ENCODE measurements at places on chromosomes 4 and X.

DNA sequence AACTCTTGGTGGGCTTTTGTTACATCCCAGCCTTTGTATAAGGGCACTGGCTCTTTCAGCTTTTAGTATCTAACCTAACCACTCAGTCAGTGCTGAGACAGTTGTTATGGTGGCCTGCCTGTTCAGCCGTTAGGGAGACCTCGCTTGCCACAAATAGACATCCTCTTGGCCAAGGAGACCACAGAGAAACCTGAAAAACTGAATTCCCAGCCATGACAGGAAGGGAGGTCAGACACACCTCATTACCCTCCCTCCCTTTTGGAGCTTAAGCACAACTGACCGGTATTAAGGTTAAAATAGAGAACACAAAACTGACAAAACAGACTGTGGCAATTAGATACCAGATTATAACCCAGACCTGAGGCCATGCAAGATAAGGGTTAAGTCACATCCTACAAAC lies 1639.3 kb downstream of the RPA4 start:
- no peak for DNase-seq

DNA sequence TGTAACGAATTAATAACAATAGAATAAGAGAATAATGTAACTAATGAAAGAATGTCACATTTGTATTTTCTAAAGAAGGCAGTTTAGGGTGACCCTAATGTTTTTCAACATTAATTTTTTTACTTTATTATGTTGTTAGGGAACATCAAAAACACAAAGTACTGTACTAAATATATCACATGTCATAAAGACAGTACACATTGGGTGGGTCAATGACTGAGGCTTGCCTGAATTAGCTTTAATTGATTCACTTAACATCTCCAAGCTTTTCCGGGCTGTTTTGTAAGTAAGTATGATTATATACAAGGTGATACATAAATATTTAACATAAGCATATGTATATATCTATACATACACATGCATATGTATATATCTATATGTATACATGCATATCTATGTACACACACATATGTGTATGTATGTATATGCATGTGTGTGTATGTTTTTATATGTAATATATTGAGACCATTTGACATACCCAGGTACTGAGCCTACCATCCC lies 43.4 kb upstream of the KLF3 start:
- no peak for DNase-seq

GRCh38 chr4:180394312-180394711 lies 1848.9 kb upstream of the TENM3 start:
- DNase-seq, result no peak

DNA sequence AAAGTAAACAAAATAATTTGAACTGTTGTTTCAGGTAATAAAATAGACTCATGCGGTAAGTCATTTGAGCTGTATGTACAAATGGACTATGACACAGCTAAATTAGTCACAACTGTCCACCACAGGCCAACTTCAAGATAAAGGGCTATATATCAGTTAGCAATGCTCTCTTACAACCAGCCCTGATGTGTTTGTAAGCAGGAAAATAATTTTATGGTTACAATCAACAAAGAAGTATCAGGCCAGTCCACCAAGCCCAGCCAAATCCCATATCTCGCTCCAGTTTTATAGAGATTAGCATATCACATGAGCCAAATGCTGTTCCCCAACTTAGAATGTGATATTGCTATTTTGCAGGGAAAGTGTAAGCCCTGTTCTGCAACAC lies 511 bp upstream of the DUSP21 start:
- no peak for DNase-seq

GRCh38 chr4:110059556-110060191 lies 138.7 kb downstream of the ELOVL6 start:
- no peak for DNase-seq

GRCh38 chr4:144575181-144575580 lies 70.8 kb upstream of the HHIP start:
- no peak for DNase-seq

GRCh38 chrX:22118161-22118830 lies 86.2 kb downstream of the PHEX start:
- no peak for DNase-seq

DNA sequence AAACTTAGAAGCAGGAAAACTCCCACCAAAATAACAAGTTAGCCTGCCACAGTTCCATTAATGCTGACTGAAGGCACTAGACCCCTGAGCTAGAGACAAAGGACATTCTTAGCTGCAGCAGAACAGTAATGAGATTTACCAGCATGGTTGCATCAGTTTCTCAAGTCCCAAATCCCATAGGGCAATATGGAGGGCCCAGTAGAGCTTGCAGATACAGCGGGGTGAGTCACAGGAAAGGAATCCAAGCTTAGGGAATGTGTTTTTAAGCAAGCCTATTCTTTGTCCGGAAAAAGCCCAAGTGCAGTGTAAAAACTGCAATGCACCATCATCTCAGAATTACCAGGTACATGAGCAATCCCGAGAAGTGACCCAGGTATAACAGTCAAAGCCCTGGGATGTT lies 51.3 kb upstream of the EXOC1L start:
- DNase-seq, result no peak

GRCh38 chr4:183249854-183250253 lies 70.2 kb downstream of the CLDN22 start:
- DNase-seq, result no peak

DNA sequence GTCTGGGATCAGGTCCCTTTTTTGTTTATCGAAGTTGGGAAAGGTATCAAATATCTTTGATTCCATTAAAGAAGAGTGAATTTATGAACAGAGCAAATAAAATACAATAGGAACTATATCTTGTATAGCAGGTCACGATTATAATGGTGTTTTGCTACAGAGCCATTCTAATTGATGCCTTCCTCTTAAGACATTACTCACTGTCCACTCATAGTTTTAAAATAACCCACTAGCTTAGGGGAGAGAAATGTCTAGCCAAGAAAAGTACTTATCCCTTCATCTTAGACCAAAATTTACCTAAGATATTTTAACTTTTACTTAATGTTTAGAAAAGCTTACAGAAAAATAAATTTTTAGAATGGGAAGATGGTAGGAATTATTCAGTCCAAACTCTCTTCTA lies 112.0 kb upstream of the PABPC4L start:
- no peak for DNase-seq

GRCh38 chrX:118249146-118249545 lies 96.8 kb upstream of the WDR44 start:
- no peak for DNase-seq

DNA sequence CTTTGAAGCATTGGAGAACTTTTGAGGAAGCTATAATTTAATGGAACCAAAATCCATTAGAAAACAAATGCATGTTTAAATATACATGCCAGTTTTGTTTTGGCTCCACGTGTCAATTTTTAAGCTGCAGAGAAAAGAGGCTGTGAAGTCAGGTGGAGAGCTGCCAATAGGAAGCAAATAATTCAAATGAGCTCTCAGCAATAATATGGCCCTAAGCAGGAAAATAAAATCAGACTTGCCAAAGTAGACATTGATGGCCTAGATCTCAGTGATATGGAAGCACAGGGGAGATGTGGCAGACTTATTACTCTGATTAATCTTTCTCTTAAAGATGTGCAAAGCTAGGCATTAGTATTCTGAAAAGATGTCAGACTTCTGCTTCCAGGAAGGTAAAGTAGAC lies 769.8 kb upstream of the NDST4 start:
- DNase-seq, result no peak

DNA sequence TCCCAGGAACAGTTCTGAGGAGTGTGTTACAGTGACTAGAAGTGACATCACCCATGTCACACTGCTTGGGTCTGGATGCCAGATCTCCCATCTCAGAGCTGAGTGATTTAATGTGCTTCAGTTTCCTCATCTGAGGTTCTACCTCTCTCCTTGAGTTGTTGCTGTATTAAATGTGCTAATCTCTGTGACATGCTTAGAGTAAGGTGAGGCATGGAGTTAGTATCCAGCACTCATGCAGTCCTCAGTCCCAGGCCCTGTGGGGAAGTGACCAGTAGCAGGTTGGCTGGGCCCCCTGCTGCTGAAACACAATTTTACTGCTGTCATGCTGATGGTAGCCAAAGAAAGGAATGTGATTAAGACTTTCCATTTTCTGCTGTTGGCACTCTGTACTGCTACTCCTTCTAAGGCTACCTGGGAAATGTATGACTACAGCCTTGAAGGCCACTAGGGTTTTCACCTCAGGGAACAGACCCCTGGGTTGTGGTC lies 639.6 kb downstream of the MID1IP1 start:
- DNase-seq, result no peak

DNA sequence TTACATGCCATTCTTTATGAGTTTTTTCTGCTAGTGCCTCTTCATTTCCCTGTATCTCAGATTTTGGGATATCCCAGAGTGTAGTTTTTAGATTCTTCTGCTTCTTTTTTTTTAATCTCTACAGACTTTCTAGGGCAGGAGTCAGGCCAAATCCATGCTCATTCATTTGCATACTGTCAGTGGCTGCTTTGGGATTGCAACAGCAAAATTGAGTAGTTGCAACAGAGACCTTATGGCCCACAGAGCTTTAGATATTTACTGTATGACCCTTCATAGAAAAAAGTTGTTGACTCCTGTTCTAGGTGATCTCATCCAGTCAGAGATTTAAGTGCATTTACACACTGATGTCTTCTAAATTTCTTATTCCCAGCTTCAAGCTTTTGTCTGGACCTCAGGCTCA lies 35.3 kb downstream of the ARFIP1 start:
- DNase-seq, result no peak

- DNase-seq, result no peak
Measured at GRCh38 chr4:78019414-78019813, 37.7 kb upstream of the FRAS1 start.

DNA sequence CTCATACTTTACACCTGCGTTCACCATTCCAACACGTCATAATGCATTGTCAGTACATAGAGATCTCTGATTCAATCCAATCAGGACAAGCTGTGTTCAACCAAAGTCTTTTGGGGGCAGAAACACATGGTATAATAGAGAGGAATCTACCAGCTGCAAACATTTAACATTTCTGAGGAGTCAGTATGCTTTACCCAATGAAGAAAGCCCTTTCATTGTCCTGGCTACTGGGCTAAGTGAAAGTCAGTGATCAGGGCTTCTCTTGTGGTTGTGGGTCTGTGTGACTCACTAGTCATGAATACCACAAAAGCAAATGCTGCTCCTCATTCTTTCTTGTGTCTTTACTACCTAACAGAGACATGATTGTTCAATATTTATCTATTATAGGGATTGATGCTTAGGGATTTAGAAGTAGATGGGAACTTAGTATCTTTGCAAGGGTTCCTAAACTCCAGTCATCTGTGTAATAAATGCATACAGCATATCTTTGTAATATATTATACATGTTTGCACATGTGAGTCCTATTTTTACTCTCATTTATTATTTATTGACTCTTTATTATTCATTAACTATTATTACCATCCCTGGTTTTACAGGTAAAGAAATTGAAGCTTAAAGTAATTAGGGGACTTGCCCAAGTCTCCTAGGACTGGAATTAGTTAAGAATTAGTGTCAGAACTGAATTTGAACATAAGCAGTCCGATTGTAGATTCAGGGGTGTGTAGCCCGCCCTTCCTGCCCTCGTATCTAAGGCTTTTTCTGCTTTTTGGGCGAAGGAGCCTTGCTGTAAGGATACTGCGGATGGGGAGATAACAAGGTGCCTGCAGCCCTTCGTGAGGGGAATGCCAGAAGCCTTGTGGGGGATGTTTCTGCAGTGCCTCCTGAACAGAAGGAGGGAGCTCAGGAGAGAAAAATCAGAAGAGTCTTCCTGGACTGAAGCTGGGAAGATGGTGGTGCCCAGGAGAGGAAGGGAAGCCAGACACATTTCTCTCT lies 353.1 kb upstream of the BOD1L1 start:
- DNase-seq, result no peak

- no peak for DNase-seq
Measured at GRCh38 chr4:19178835-19179234, 1072.9 kb upstream of the SLIT2 start.

- DNase-seq, result no peak
Measured at GRCh38 chr4:122577189-122577553, 43.7 kb downstream of the IL21 start.

- no peak for DNase-seq
Measured at GRCh38 chr4:41506130-41506529, 31.8 kb upstream of the LIMCH1 start.

- no peak for DNase-seq
Measured at GRCh38 chr4:159178151-159178546, 75.3 kb downstream of the RAPGEF2 start.

- no peak for DNase-seq
Measured at GRCh38 chr4:135122457-135122856, 920.9 kb upstream of the PABPC4L start.

DNA sequence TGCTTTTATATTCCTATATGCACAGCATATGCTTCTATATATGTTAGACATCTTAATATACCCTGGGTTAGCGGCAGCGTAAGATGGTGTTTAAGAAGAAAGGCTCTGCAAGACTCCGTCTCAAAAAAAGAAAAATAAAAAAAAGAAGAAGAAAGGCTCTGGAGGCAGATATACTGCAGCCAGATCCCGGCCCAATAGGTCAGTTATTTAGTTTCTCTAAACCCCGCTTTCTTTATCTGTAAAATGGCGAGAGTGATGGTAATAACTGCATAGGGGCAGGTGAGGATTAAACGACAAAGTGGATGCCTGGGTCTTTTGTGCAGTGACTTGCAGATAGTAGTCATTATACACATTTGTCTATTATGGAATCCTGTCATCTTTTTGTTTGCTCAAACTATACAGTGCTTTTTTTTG lies 115.2 kb downstream of the NAA11 start:
- DNase-seq, result no peak

DNA sequence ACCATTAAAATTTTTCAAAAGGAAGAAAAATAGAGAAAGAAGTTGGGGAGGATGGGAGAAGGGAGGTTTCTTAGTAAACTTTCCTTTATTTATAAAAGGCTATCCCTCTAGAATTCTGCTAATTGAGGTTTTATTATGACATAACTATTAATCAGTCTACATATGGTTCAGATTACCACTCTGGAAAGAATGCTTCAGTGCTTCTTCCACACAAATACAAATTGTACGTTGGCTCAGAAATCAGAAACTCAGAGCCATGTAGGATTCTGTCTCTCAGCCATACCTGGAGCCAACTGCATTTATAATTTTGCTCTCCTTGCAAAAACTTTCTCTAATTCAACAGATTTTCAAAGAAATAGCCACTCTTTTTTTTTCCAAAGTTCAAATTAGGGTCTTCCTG lies 37.1 kb downstream of the SRPX start:
- DNase-seq, result no peak

DNA sequence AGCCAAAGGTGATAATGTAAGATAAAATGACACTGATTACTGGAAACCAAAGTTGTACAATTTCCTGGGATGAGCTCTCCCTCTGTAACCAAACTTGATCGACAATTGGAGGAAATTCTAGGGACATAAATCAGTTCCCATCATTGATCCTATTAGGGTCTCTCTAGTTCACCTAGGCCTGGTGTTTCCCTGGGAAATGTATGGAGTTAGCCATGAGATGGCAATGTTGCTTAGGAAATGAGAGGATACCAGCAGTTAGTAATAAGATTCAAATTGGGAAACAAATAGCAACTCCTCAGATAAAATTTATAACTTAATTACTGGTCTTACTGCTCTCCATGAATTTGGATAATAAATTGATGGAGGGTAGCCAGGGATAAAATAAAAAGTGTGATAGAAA lies 52.2 kb downstream of the SPATA18 start:
- no peak for DNase-seq

Data from stimulated activated CD8-positive, alpha-beta memory T cell treated with anti-CD3 and anti-CD28 coated beads, Interleukin-4, amount 100 ng/mL, for 4 hours (primary cell).